ENCODE measurements at places on chromosomes 4 and X.

DNA sequence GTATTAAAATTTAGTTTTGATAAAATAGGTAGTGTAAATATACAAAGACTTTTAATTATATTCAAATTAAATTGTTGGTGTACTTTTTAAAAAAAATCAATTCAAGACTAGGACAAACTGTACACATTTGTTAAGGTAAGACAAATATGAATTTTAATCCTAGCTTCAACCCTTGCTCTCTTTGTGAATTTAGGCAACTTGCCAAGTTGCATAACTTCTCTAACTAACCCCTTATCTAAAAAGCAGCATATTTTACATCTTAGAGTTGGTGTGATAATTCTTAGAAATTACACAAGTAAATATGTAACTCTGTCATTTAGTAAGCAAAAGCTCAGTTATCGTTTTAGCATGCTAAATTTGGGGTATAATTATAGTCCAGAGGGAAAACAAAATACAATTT is 78.1 kb upstream of the FSTL5 start:
- no peak for DNase-seq

DNA sequence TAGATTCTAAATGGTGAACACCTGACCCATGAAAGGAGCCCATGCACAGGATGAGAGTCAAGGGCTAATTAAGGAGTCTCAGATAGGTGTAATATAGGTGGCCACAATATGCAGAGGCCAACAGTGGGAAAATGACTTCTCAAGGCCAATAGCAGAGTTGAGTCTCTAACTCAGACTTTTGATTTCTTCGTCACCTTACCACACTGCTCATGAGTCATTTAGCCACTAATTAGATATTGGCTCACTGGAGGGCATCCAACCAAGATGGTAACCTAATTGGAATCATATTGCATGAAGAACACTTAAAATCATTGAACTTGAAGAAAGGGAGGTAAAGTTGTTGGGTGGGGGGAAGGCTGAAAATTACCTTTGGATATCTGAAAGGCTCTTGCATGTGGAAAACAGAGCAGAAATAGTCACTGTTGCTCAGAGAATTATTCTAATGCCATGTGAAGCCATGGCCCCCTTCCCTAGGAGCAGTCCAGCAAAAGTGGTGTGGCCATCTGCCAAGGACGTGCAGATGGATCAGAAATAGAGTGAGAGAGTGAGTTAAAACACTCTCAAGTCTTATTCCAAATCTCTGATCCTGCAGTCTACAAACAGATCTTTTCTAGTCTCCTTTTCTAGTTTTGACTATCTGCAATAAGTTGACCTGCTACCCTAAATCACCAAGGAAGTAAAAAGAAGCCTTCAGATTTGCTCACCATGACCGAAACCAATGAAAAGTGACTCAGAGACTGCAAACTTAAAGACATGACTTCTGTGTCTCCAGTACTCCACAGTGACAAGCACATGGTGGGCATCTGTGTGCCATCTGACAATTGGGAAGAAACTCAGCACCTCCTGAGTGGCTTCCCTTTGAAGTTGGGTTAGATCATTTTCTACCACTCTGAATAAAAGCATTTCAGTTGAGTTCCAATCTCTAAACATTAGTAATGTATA is 93.9 kb upstream of the C1QTNF7 start:
- no peak for DNase-seq

GRCh38 chr4:79759793-79760192 is 313.2 kb downstream of the ANTXR2 start:
- no peak for DNase-seq

GRCh38 chrX:42869011-42869410 is 91.0 kb upstream of the PPP1R2C start:
- no peak for DNase-seq

DNA sequence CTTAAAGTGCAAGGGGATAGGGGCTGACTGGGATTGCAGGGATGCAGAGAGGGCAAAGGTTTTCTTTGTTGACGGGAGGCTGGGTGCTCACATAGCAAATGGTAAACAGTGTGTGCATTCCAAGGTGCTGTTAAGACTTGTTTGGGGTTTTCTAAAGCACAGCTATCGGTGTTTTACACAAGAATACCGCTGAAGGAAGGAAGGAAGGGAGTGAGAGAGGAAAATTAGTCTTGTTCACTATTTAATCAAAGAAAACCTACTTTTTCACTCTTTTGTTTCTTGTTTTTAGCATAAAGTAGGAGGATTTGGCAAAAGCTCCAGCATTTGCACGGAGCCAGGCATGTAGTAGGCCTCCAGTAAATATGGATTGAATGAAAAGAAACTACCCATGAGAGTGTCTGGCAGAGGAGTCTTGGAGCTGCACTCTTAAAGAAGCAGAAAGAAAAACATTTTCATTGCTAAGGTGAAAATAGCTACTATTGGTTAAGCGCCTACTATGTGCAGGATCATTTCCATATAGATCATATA is 99.7 kb downstream of the FIP1L1 start:
- no peak for DNase-seq

- DNase-seq, result no peak
These were observed 9.4 kb upstream of the CCNQ start for GRCh38 chrX:153608376-153608775.

DNA sequence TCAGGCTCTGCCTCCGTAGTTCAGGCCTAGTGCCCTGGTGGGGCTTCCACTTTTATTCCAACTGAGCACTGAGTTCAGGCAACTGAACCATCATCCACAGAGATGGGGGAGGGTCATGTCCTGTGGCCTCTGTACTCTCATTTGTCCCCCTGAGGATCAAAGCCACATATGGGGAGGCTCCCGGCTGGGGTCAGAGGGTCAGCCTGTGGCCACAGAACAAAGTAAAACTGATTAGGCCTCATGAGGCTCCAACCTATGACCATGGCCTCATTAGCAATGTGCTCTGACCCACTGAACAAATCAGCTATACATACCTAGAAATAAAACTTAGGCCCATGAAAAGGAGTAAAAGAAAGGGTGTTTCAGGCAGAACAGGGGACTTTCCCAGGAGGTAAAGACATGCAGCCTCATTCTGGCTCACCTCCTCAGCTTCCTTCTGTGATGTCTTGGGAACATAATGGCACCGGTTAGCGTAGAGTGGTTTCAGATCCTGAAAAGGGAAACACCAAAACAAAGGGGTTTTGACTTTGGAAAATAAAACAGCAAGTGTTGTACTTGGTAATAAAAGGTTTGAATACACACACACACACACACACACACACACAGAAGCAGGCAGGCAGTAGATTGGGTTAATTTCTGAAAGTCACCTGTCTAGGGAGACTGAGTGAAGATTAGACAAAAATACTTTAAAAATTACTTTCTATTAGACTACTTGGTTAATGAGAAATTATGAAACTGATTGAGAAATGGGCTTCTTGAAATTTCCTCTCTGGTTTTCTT is 24.3 kb downstream of the TMEM255A start:
- DNase-seq, result no peak

GRCh38 chr4:87019246-87019791 is 84.5 kb downstream of the AFF1 start:
- DNase-seq, result no peak

GRCh38 chrX:13092455-13092941 is 48.1 kb upstream of the FAM9C start:
- DNase-seq, result peak; percentile 57

GRCh38 chr4:86848136-86848535 is 1.0 kb downstream of the SLC10A6 start:
- DNase-seq, result no peak

DNA sequence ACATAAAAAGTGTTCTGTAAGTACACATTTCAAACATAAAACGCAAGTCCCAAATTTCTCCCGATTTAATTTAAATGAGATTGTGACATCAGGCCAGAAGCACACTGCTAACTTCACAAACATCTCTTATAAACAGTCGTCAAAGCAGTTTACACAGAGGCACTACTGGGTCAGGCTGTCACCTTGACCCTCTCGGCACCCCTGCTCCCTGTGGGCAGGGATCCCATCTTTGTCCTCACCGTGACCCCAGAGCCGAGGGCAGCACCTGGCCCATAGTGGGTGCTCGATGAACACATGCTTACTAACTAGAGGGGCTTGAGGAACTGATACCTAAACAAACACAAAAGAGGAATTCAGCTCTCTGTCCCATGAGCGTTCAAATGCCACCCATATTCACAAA is 22.2 kb downstream of the QDPR start:
- no peak for DNase-seq

DNA sequence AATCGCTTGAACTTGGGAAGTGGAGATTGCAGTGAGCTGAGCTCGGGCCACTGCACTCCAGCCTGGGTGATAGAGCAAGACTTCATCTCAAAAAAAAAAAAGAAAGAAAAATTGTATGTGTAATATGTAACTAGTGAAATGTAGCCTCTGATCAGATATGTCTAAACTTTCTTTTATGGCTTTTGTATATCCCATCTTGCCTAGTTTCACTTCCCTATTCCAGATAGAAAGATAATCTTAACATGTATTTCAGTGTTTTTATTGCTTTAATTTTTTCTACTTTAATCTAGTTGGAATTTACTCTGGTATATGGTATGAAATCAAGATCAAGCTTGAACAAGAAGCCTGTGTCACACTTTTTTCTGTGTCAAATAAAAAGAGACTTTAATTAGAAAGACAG is 1.9 kb upstream of the ZNF41 start:
- DNase-seq, result no peak

- DNase-seq, result no peak
These were observed 38.5 kb downstream of the RAB33B start for GRCh38 chr4:139492429-139492828.

DNA sequence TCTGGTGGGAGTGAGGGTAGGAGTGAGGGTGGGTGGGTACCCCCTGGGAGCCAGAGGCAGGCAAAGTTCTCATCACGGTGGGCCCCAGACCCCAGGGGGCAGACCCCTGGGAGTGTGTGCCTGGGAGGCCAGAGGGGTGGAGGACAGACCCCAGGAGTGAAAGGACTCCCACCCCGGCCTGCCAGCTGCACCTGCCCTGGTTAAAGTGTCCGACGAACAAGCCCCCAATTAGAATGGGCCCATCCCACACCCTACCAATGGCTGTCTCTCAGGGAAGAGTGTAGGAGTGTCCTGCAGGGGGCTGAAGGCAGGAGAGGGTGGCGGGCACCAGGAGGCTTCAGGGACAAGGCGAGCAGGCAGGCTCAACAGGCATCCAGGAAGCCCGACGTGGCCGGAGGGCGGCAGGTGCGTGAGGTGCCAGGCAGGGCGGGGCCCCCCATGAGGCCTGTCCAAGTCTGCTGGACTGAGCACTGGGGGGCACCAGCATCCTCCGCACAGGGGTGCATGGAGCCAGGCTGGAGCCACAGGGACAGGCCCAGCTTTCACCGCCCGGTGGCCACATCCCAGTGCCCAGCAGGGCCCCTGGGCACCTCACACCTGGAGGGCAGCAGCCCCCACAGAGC is 8.7 kb downstream of the PDE6B start:
- no peak for DNase-seq

GRCh38 chrX:129099207-129099606 is 424.1 kb downstream of the SMARCA1 start:
- no peak for DNase-seq

DNA sequence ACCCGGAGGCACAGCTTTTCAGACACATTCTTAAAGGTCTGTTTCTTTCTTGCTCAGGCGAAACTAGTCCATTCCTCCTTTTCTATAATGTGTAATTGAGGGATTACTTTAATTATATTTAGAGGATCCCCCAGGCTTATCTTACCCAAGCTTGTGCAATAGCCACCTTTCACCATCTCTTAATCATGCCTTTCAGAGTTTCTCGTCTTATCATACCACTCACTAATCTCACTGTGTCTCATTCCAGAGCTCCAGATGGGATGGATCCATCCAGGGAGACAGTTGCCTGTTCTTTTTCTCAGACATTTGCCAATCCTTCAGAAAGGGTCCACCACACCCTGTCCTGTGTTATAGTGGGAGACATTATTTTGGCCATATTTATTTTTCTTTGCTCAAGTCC is 12.5 kb downstream of the SPARCL1 start:
- DNase-seq, result no peak

GRCh38 chr4:88106205-88106604 is 52.2 kb downstream of the ABCG2 start:
- no peak for DNase-seq

GRCh38 chr4:141871086-141871770 is 234.8 kb downstream of the IL15 start:
- DNase-seq, result no peak

DNA sequence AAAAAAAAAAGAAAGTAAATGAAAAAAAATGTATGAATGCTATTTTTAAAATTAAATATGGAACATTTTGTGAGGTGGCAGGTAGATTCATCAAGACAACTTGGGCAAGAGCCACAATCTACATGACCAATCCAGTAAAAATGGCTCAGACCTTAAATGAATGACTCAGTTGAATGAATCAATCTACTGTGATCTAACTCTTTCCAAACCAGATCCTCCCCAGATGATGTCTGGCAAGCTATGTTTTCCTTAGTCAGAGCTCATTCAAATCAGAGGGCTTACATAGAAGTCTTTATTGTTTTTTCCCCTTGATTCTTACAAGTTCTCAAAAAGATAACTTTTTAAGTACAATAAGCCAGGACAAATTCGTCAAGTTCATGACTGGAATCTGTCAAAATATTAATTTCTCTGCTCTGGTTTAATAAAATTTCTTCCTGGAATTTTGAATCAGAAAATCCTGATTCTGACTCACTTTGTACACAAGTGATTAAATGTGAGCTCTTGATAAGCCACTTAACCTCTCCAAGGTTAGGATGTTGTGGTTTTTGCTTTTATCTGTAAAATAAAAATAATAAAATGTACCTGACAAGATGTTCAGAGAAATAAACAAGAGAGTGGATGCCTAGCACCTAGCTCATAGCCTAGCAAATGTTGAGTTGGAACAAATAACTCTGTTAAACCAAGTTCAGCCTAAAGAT is 105.6 kb upstream of the SMIM31 start:
- no peak for DNase-seq

- no peak for DNase-seq
These were observed 80.1 kb downstream of the RAP1GDS1 start for GRCh38 chr4:98341309-98341708.

GRCh38 chr4:140609548-140610425 is 41.0 kb upstream of the UCP1 start:
- peak; percentile 36 for DNase-seq

DNA sequence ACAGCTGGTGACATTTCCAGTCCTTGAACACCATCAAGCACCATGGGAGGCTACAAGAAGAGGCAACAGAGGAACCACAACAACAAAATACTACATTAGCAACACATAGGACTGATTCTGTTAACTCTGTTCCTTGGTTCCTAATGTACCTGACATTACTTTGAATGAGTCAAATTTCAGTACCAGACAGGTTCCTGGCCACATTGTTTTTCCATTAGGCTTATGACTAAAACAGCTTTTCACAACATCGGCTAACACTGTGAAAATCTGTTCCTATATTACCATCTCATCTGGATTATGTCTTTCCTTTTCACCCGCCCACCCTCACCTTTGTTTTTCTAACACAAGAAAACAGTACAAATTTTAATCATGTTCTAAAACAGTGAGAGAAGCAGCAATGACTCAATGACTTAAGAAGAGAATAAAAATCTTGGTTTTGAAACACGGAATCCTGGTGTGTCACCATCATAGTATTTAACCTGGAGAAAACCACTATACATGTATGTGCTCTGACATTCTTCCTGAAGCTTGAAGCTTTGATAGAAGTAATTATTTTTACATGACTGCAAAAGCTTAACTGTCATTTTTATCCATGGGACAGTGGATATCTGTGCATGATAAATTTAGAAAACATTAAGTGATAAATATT is 143.9 kb downstream of the SCFD2 start:
- DNase-seq, result no peak
